ENCODE measurements at places on chromosomes 1 and 21.

DNA sequence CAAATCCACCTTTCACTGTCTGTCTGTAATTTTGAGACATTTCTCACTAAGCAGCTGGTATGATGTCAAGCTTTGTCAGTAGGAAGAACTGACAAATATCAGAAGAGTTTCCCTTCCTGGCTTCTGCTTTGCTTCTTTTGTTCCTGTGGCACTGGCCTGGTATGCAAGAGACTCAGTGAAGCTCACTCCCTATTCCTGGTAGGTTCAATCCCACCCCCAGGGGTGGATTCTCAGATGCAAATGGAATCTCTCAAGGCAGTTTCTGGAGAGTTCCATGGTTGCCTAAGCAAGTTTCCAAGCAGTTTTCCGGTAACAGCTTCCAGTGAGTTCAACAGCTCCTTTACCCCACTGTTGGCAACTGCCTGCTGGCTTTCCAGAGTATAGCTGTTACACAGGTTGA lies 683.4 kb downstream of the PTPRC start:
- no peak for DNase-seq

GRCh38 chr1:101238031-101238628 lies 1.3 kb downstream of the S1PR1 start:
- DNase-seq, result no peak

GRCh38 chr1:159868766-159869165 lies 6.3 kb upstream of the VSIG8 start:
- no peak for DNase-seq

- no peak for DNase-seq
Measured at GRCh38 chr1:170806961-170807360, 128.4 kb upstream of the MROH9 start.

GRCh38 chr1:92858564-92859399 lies 26.9 kb downstream of the RPL5 start:
- no peak for DNase-seq

DNA sequence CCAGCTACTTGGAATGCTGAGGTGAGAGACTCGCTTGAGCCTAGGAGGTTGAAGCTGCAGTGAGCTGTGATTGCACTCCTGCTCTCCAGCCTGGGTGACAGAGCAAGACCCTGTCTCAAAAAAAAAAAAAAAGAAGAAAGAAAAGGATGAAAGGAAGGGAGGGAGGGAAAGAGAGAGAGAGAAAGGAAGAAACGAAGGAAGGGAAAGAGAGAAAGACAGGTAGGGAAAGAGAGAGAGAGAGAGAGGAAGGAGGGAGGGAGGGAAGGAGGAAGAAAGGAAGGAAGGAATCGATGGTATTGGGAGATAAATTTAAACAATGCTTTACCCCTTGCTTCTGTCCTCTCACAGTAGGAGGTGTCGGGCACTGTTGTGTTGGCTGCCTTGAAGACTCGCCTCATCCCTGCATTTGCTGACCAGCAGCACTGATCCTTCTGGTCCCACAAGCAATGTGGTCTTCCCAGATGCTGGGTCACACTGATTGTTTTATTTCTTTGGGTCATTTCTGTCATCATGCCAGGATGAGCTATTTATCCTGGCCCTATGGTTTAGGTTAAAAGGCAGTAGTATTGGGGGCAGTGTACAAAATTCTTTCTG lies 30.9 kb downstream of the GPR137B start:
- no peak for DNase-seq
